ENCODE measurements at places on chromosomes 7 and 10.
A peak's percentile ranks its signal among the peaks of the same experiment; 100 is the strongest.

DNA sequence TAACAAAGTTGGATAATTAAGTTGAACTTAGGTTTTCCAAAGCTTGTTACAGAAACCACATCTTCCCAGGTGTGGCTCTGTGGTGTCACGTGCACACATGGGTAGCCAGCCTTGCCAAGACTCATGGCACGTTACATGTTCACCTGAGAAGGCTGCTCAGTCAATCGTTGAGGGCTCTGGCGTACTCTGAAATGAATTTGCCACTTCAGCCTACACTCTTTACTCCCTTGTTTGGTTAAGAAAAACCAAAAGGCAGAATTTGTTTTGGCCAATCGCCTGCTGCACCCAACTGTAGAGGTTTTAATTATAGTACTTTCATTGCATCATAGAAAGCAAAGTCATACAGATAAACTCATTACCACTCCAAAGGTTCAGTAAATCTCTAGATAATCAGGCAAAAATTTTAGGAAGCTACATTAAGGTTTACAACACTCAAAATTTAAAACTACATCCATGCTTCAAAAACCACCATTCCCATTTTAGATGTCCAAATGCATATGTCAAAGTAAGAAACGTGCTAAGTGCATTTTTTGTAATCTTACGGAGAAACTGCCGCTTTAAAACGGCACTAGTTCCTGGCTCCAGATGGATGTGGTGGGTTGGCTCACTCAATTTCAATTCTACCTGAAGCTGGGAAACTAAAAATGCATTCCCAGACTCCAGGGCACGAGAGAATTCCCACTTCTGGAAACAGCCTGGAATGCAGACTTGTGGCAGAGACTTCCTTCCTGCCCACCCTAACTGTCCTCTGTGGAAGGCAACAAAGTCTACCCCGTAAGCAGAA, 88.4 kb downstream of the DIP2C start:
- no peak for DNase-seq

DNA sequence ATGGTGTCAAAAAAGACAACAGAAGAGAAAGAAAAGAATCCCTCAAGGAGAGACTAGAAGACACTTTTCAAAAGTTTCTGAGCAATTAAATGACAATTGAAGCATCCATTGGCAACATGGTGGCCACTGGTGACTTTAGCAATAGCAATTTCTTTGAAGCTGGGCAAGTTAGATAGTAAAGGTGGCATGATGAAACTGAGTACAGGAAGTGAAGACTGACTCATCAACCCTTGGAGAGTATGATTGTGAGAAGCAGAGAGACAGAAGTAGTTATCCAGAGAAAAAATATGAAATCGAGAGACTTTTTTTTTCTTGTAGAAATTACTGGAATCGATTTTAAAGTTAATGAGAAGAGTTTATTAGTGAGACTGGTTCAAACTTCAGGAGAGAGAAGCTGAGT, 52.5 kb downstream of the DGKB start:
- DNase-seq, result no peak

GRCh38 chr7:47198159-47198558, 383.8 kb downstream of the TNS3 start:
- DNase-seq, result no peak

DNA sequence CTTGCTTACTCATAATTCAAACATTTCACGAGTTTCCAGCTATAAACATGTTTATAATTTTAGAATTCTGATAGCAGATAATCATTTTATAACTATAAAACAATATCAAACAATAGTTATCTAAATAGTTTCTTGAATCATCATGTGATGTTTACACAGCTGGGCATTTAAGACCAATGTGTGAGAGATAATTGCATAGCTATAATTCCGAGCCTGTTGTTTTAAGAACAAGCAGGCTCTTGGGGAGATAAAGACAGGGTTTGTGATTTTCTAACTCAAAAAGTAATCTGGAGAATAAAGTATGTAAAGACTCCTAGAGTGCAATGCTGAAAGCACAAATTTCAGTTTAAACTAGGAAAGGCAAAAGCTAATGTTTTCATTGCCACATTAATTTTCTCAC, 331.2 kb downstream of the LRRTM3 start:
- no peak for DNase-seq

DNA sequence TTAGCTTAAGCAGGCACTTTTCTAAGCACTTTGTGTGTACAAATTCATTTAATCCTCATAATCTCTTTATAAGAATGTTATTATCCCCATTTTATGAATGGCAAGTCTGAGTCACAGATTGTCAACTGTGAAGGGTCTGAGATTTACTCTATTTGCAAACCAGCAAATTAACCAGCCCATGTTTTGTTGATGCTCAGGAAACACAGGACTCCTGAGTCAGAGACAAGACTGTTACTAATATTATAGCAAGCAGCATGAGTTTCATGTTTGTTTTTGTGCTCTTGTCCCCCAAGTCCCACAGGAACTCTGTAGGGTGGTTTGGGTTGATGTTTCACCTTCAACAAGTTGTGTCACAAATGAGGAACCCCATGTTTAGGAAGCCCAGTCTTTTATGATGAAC, 182.0 kb upstream of the PPP1R3A start:
- no peak for DNase-seq

GRCh38 chr10:29811751-29812427, 177.1 kb upstream of the SVIL start:
- DNase-seq, result peak; percentile 93

GRCh38 chr10:104045151-104046089, 40.3 kb downstream of the COL17A1 start:
- no peak for DNase-seq

GRCh38 chr7:103343758-103344452, 662 bp downstream of the DNAJC2 start:
- peak; percentile 43 for DNase-seq

GRCh38 chr7:96591900-96592676, 117.6 kb downstream of the SEM1 start:
- no peak for DNase-seq

GRCh38 chr7:2575733-2576340, 17.1 kb downstream of the IQCE start:
- DNase-seq, result no peak

DNA sequence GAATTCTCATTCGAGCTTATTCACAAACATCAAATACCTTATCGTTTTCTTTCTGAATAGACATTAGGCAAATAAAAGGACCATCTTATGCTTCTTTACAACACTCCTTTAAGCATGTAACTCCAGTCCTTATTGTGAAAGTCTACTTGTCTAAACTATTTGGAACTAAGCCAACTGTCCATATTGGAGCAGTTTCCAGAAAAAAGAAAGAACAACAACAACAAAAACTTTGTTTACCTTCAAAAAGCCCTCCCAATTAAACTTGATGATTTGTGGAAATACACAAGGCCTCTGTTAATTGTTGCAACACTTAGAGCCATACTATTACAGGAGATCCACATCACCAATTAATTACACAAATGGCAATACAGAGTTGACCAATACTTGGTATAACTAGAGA, 163.6 kb downstream of the GALNT11 start:
- DNase-seq, result no peak

GRCh38 chr7:128909625-128910568, 612 bp downstream of the KCP start:
- DNase-seq, result no peak

DNA sequence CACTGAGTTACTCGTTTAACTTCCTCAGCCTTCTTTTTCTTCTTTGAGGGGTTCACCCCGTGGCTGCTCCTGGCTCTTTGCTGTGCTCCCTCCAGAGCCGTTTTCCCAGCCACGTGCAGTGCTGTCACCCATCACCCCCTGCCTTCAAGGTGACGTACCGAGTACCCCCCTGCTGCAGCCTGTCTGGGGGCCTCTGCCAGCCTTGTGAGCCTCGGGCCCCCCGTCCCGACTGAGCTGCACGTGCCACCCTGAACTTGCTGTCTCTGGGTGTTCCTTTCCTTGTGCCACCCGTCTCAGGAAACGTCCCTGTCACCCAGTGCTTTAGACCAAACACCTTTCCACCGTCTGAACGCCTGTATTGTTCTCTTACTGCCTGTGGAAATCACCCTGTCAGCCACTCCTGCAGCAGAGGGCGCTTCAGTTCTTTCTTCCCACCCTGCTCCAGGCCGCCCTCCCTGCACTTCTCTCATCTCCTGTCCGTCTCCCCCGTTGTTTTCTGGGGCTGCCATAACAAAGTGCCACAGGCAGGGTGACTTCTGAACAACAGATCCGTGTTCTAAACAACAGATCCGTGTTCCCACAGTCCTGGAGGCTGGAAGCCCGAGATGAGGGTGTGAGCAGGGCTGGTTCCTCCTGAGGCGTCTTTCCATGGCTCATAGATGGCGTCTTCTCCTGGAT, 44.6 kb downstream of the WDR37 start:
- DNase-seq, result no peak

GRCh38 chr10:113563306-113564088, 10.6 kb downstream of the HABP2 start:
- DNase-seq, result no peak

GRCh38 chr10:82618007-82618406, 743.0 kb downstream of the NRG3 start:
- no peak for DNase-seq

DNA sequence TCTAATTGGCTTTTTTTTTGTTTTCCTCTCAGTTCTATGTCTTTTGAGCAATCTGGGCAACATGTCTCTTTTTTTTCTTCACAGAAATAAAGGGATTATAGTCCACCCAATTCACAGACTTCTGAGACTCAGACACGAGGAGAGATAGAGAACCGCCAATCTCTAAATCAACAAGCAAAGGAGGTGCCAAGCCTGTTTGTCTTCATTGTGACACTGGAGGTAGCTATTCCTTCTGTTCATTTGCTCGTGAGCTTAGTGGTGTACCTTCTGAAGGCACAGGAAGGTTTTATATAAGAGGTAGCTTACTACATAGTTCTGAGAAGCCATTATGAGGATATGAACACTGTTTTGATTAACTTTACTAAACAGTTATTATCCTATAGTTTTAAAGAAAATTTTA, 6.1 kb downstream of the EPHB6 start:
- no peak for DNase-seq

- no peak for DNase-seq
These were observed 41.9 kb downstream of the AUTS2 start for GRCh38 chr7:69640216-69640615.

DNA sequence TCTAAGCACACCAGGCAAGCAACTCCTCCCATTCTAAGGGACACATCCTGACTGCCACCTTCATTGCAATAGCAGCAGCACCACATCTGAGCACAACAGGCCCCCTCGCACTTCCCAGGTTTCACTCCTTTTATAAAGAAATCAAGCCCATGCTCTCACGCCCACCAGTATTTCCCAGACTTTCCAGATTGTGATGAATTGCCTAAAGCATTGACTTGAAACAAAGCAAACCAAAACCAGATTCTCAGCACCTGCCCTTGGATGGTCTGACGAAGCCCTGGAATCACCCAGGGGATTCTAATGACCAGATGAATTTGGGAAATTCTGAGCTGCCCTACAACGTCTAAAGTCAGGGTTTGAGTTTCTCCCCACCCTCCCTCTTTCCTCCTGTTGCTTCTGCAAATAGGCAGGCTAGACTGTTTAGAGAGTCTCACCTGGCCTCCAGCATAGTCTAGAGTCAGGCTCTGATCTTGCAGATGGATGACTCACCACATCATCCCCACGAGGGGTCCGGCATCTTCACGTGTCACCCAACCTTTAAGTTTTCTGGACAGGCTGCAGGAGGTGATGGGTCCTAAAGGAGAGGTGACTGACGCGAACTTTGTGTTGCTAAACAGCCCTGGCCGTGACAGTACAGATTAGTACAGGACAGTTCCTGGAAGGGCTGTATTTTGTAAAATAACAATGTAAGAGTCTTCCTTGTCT, 198.0 kb downstream of the SKIDA1 start:
- DNase-seq, result no peak

DNA sequence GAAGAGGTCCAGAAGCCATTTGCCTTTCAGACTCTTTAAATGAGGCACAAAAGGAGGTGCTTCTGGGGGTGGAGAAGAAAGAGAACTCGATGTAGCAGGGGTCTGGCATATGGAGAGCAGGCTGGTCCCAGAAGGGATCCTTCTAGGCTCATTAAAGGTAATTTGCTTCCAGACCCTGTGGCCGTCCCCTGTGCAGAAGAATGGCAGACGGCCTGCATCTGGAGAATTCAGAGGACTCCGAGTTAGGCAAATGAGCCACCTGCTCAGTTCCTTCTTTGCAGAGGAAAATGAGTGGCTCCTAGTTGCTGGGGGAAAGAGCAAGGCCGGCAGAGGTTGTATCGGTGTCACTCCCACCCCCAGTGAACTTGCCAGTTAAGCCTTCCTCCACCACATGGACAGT, 73.8 kb upstream of the FAM180A start:
- no peak for DNase-seq

GRCh38 chr7:155405399-155406318, 52.3 kb upstream of the EN2 start:
- DNase-seq, result no peak

DNA sequence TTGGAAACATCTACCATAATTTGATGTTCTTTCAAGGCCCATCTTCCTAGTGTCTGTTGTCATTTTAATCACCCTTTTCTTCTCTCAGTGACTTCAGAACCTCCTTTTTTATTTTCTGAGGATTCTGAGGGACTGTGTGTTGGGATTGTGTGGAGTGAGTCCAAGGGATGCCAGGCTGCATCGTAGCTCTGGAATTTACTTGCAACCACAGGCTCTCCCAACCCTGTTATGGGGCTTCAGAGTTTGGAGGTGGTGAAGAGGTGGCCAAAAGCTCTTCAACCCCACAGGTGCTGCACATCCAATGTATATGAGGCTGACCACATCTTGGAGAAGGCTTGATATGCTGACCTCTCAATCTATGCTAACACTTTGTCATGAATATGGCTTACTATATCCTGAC, 79.5 kb upstream of the GPR141 start:
- DNase-seq, result no peak

- DNase-seq, result no peak
These were observed 61.0 kb upstream of the NFE2L3 start for GRCh38 chr7:26090927-26091519.

DNA sequence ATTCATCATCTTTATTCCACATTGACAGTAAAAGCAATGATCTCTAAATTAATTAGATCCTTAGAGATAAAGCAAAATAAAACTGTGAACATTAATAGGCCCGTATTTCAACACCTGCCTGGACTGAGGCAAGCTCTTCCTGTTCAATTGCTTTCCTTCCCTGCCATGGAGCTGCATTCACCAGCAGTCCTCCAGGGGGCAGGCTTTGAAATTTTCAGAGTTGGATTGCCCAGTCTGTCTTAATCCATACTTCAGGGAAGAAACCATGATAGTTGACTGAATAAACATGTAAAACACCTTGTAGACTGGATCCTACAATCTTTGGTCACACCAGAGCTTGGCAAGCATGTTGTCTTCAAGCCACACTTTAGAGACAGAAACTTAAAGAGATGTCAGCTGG, 936.6 kb downstream of the NRG3 start:
- DNase-seq, result peak; percentile 7

Data from foreskin keratinocyte (primary cell).